Left forelimb (tissue), 1 donor: ENCODE measurements at places on chromosomes 13 and 19.

- no peak for DNase-seq
These were observed 19.0 kb downstream of the LYL1 start for GRCh38 chr19:13083627-13084026.

DNA sequence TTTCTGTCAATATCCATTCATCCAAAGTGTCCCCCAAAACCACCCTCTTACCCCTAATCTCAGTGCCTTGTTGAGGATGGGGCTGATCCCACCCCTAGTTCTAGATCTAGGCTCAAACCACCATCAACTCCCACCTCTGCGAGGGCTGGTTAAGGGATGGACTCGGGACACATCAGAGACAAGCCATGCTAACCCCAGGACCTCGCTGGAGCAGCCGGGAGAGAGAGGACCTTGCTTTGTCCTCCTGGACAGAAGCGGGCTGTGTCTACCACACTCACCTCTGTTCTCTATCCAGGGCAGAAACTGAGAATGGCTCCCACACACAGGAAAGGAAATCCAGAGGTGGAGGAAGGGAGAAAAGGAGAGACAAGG lies 90.8 kb upstream of the UQCRFS1 start:
- DNase-seq, result no peak

DNA sequence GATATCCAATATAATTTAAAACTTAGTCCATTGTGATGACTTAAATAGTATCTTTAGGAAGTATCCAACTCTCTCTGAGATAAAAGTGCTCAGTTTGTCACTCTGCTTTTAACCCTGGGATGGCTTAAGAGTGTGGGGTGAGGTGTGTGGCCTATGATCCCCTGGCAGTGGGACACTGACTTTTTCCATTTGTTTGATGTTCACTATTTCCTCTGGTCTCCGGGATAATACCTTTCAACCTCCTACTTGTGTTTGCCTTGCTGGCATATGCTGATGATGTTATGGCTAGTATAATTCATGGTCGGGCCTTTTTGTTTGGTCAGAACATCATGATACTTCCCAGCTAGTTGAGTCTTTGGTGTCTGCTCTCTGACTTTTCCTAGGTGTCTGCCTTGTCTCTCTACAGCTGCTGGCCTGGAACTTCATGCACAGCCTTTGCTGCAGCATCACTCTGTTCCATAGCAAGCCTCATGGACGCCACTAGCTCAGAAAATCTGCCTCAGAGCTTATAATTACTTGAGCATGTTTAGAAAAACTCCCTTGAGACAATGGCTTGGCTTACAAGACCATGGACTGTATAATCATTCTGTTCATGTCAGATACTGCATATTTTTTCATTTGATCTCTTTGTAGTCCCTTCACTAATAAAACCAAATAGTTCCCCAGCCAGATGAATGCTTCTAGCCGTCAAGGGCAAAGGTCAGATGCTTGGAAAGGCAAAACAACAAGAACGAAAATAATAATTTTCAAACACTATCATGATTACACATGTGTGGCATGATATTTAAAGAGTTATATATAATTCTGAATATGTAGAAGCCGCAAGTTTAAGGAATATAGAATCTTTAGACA lies 75.2 kb downstream of the WDFY2 start:
- DNase-seq, result no peak

DNA sequence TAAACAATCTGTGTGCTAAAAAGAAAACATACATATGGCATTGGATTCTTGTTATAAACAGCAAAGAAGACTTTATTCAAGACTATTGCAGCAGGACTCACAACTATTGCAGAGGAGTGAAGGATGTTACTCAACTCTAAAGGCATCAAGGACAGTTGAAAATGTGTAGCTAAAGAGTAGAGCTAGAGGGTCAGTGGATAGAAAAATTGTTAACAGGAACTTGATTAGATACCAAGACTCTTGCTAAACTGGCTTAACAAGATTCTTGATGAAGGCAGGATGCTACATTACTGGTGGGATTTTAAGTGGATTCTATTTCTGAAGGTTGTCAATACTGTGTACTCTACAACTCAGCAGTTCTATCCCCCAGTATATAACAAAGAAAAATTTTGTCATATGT lies 1183.3 kb downstream of the SLITRK1 start:
- no peak for DNase-seq

- no peak for DNase-seq
These were observed 350.1 kb downstream of the PCDH9 start for GRCh38 chr13:66879988-66880387.
